ENCODE measurements at places on chromosomes 11 and 22.

- DNase-seq = no peak
These were observed 12.1 kb upstream of the LRRC32 start for GRCh38 chr11:76682684-76683083.

GRCh38 chr11:71064702-71065515 lies 187.5 kb downstream of the SHANK2 start:
- no peak for DNase-seq

- DNase-seq = peak; percentile 30
These were observed 545.9 kb downstream of the MIAT start for GRCh38 chr22:27203276-27203660.

GRCh38 chr22:40400159-40400558 lies 29.8 kb downstream of the SGSM3 start:
- DNase-seq = no peak
